ENCODE measurements at places on chromosomes 5 and 9.
A peak's percentile ranks its signal among the peaks of the same experiment; 100 is the strongest.

GRCh38 chr5:111280282-111280951 lies 56.2 kb downstream of the CAMK4 start:
- no peak for DNase-seq

DNA sequence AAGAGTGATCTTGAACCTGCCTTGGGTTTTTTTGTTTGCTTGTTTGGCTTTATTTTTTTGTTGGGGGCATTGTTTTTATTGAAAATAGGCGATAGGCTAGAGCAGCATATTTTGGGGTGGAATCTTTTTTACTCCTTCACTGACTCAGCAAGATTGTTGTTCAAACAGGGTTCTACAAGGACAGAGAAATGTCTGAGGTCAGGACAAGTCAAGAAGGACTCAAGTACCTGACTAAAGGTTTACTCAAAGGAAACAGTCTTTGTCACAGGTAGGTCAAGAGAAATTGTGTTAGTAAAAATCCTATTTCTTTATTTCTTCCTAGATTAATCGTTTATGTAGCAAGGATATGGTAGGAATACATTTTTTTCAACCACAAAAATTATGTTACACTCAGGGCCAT lies 1564.0 kb upstream of the CDH9 start:
- no peak for DNase-seq

DNA sequence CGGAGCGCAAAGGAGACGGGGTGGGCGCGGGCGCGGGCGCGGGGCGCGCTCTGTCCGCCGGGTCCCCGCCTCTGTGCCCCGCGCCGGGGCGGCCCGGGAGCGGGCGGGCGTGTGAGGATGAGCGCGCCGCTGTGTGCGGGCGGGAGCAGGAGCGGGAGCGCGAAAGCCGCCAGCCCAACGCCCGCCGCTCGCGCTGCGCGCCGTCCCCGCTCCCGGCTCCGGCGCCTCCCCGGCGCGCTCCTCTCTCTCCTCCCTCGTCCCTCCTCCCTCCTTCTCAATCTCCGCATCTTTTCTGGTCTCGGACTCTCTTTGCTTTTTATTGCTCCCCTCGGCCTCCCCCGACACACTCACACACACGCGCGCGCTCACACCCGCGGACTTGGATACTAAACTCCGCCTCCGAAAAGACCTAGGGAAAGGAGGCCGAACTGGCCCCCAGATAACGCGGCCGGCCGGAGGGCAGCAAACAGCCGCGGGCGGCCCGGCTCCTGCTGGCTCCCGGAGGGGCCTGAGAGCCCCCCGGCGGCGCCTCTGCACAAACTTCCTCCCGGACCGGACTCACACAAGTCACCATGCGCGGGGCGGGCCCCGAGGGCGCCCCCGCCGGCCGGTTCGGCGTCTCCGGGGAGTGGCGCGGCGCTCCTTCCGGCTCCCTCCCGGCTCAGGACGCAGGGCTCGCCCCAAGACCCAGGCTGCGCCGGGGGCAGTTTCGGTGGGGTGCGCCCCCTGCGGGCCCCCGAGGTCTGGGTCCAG lies at the start of gene FIBCD1:
Gene FIBCD1 (minus strand): TSS at position 596 of the 753 bp plus-strand sequence. CDS start 640 bp downstream, outside the sequence.
- DNase-seq: peak; percentile 70

- no peak for DNase-seq
These were observed 434.1 kb downstream of the HCN1 start for GRCh38 chr5:45262061-45262590.

DNA sequence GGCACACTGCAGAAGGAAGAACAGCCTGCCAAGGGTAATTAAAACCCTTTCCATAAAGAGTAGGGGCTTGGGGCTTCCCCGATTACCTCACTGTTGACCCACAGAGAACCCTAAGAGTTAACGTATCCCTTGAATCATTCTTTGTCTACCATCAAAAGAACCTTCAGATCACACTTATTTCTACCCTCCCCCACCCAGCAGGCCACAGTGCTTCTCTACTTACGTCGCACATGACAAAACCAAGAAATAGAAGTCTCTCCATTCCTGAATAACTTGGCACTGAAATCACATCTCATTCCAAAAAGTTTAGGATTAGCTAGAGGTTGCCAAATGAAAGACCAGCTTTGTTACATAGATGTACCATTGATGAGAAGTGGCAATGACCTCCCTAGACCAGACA lies 268.7 kb upstream of the GAS1 start:
- no peak for DNase-seq

Measured in activated naive CD8-positive, alpha-beta T cell treated with anti-CD3 and anti-CD28 coated beads, Interleukin-2, amount 10 ng/mL, durations not matched to agents 7 days and 5 days (primary cell).